Activated gamma-delta T cell (primary cell): ENCODE measurements at places on chromosomes 6 and 20.

DNA sequence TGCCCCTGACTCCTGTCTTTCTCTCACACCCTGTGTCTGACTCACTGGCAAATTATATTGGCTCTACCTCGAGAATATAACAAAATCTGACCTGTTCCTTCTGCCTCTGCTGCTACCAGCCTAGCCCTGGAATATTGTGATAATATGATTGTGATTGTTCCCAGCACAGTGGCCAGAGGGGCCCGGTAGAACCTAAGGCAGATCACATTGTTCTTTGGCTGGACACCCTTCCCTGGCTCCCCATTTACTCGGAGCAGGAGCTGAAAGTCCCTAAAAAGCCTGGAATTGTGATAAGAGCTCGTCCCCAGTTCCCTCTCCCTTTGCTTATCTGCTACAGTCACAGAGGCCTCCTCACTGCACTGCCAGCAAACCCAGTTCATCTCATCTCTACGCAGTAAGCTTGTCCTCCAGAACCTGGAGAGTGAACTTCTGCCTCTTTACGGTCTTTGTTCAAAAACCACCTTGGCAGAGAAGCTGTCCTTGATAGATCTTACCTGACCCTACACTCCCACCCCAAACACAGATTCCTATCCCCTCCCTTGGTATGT lies 21.8 kb downstream of the SERPINB6 start:
- no peak for DNase-seq

GRCh38 chr6:4930025-4930691 lies 73.7 kb downstream of the RPP40 start:
- DNase-seq, result no peak

- DNase-seq, result no peak
Observed at GRCh38 chr20:1396702-1397101, 3.8 kb upstream of the FKBP1A start.

- no peak for DNase-seq
Observed at GRCh38 chr20:2806351-2806701, 5.9 kb upstream of the CPXM1 start.

DNA sequence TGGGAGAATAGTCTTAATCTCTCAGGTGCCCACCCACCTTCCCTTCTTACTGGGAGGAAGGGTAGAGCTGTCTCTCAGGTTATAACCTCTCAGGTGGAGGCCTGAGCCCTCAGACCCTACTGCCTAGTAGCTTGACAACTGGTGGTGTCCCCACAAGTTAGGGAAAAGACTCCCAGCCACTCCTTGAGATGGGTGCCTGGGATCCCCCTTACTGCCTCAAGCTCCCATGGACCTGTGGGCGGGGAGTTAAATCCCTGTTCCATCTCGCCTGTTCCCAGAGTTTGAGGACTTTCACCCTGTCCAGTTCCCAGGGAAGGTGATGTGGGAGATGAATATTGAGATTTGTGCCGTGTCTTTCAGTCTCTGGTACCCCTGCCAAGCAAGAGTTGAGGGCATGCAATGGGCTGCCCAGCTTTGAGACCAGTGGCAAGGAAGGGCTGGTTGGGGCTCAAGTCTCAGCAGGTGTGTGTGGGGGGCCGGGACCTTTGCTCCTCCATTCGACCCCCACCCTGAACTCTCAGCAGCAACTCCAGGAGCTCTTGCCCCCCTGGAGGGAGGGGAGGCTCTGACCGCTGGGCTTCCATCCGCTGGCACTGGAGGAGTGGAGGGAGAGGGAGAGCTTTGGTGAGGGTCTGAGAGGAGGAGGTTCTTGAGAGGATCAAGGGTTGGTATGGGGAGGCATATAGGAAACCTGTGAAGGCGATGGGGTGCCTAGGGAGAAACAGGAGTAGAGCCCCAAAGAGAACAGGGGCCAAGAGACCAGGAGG lies 1.1 kb upstream of the PBX2 start:
- no peak for DNase-seq

DNA sequence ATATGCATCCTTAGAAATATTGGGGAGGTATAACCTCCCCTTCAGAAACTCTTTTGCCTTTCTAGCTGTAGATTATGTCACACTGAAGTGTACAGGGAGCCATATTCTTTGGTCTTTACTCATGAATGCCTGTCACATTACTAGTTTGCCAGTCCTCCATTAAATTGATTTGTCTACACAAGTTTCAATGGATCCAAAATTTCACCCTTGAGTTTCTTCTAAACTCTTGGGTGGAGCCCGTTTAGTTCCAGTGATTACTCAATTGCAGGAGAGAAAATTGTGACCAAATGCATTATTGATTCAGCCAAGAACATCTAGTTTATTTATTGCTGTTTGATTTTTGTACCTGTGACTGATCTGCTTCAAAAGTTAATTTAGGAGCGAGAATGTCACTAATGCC lies 60.4 kb upstream of the TFB1M start:
- no peak for DNase-seq

DNA sequence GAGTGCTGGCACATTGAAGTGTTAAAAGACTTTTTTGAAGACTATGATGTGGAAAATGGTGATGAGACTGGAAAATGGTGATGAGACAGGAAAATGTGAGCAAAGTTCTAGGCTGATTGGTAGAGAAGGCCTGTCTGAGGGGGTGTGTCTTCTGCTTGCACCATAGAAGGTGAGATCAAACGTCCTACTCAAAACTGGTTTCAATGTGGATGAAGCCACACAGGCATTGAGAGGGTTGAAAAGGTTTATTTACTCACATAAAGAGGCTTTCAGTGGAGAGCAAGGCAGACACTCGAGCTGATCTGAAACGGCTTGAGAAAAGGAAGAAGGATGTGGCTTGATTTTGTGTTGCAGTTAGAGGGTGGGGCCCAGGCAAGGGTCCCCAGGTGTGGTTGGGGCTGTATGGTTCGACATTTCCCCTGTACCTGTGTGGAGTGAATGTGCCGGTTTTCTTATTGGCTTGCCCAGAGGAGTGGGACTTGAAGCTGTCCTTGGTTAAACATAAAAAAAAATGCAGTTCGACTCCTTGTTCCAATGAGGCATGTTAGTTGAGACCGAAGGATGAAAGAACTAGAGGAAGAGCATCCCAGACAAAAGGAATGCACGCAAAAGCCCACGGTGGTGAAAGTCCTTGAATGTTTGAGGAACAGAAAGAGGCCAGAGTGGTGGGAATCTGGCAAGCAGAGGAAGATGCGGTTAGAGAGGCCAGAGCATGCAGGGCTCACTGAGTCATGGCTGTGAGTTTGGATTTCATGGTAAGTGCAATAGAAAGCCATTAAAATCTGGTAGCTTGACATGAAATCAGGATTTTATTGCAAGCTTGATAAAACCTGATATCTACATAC lies 172.3 kb downstream of the EPM2A start:
- no peak for DNase-seq

- no peak for DNase-seq
Observed at GRCh38 chr6:152554851-152555250, 82.3 kb downstream of the SYNE1 start.

DNA sequence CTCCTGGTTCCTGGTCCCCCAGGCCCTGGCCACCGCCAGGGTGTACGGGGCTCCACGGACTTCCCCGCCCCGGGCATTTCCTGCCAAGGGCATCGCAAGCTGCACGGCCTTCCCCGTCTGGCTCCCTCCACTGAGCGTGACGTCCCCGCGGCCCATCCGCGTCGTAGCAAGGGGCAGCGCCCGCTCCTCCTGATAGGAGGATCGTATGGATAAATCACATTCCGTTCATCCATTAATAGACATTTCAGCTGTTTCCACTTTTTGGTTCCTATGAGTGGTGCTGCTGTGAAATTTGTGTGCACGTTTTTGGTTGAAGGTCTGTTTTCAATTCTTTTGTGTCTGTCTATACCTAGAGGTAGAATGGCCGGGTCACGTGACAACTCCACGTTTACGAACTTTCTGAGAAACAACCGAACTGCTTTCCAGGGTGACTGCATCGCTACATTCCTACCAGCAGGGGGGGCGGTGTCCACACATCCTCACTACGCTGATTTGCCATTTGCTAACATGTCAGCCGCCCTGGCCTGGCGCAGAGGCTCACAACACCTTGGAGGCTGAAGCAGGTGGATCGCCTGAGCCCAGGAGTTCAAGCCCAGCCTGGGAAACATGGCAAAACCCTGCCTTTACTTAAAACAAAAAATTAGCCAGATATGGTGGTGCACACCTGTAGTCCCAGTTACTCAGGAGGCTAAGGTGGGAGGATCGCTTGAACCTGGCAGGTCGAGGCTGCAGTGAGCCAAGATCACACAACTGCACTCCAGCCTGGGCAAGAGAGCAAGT lies 37.7 kb downstream of the KCNQ2 start:
- no peak for DNase-seq

DNA sequence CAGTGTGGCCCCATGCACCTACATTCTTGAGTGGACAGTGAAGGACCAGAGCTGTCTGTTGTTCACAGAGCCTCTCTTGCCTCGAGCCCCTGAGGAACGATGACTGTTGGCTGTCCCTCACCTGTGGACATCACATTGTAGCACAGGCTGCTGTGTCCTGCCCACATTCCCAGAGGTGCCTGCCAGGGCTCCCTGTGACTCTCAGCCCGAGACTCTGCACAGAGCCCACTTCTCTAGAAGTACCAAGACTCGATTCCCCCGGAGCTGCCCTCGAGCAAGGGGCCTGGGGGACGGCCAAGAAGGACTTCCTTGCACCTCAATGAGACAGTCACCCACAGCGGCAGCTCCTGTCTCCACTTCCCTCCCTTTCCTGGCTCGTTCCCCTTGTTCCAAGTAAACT lies 28.6 kb upstream of the DLGAP4 start:
- DNase-seq, result no peak

DNA sequence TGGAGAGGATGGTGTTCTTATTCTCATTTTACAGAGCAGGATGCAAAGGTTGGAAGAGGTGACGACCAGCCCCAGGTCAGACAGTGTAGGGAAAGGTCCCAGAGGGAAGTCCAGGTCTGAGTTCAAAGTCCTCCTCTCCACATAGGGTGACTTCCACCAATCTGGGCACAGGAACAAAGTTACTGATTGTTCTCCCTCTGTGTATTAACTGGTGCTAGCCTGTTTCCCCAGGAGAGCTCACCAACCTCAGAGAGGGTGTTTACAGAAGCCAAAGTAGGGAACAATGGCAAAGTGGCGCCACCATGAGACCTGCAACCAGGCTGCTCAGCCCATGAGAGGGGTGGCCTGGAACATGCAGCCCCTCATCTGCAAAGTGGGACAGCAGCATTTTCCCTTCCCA lies 16.8 kb upstream of the SIRPB1 start:
- DNase-seq, result no peak

GRCh38 chr6:132714160-132714559 lies 305 bp upstream of the VNN1 start:
- no peak for DNase-seq

DNA sequence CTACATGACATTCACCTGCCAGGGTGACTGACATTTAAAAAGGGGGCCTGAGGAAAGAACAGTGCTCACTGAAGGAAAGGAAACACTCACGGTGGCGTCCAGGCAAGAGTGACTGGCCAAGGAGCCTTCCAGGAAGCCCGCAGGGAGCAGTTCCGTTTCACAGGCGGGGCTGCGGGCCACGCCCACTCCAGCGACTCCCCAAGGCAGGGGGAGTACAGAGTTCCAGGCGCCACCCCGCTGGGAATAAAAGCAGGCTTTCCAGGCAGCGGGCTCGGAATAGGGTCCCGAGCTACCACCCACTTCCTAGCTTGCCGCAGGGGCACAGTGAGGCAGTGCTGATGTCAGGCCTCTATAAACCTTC lies 34.2 kb downstream of the PKIG start:
- no peak for DNase-seq

DNA sequence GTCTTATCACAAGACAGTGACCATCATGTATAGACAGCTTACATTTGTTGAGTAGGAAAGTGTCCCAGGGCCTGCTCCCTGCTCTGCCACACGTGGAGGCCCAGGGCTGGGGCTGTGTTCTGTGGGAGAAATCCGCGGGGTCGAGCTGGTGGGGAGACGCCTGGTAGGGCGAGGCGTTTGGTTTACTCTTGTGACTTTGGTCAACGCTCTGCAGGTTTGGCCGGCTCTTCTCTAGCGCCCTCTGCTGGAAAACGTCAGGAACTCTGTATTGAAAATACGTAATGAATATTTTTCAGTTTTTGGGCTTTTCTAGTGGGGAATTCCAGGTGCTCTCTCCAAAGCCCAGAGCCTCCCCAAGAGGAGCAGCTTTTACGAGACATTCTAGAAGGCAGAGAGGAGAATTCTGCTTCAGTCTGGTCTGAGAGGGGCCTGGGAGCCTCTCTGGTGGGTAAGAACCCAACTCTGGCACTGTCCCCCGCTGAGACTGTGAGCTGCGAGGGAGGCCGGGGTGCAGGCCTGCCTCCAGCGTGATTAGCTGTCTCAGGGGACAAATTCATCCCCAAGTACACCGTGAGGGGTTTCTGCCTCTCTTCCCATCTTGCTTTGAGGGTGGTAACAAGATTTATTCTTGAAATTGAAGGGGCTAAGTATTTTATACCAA lies 112.6 kb upstream of the RALGAPA2 start:
- no peak for DNase-seq

DNA sequence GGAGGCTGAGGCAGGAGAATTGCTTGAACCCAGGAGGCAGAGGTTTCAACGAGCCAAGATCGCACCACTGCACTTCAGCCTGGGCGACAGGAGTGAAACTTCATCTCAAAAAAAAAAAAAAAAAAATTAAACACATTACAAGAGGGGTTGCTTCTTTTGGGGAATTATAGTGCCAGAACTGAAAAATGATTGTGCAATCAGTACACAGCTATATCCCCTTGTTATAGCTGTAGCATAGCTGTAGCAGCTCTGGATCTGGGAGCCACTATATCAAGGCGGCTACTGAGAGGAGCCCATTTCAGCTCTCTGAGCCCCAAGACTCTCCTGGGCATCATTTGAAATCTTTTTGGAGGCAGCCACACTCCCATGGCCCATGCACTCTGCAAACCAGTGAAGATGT lies 334.3 kb downstream of the TFAP2A start:
- DNase-seq, result no peak

DNA sequence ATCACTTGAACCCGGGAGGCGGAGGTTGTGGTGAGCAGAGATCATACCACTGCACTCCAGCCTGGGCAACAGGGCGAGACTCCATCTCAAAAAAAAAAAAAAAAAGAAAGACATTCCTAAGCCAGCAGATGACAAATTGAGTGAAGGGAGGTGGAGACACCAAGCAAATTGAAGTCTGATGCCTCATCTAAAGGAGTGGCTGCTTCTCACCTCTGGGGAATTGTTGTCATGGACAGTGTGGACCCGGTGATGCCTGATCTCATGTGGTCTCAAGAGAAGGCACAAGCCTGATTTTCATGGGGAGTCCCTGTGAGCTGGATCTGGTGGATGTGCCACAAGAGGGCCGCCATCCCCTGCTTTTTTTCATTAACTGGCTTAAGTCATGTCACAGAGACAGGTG lies 272.0 kb downstream of the ZNF217 start:
- DNase-seq, result no peak

GRCh38 chr6:154738551-154738961 lies 5.3 kb downstream of the SCAF8 start:
- DNase-seq, result no peak

- DNase-seq, result no peak
Observed at GRCh38 chr20:36676701-36677421, 30.9 kb upstream of the SLA2 start.

DNA sequence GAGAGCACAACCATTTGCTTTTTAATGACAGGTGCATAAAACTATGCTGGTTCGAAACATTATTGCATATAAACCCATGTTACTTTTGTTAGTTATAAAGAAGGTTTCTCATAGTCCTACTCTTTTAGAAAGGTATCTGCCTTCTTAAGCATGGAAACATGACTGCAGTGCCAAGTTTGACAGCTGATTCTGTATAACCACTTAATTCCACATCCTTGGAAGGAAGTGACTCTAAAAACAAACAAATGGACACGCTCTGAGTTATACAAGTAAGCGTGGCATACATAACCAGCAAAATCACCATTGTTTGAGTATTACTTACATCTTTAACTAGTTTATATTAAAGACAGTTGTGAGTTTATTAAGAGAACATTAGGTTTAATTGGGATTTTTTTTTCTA lies 125.0 kb upstream of the HDGFL1 start:
- DNase-seq, result no peak
